Bronchial smooth muscle cell (primary cell): ENCODE measurements at places on chromosomes 5 and 9. TPM values are rescaled to one million over a fixed set of nuclear protein-coding genes. Genes with fewer than 3 reads are reported as not detected.

The SLC46A2 gene
- total RNA-seq: not detected in 2 replicates

The MCIDAS gene
- total RNA-seq: not detected in 2 replicates

The PRRX2 gene
- total RNA-seq: 21.5 and 44.3 TPM in 2 replicates

The ADAMTS19 gene
- under 0.01 TPM in 1 of 2 replicates, not detected in the other for total RNA-seq

The OBP2B gene
- not detected in 2 replicates for total RNA-seq

The ADAMTS12 gene
- total RNA-seq: 4.3 and 9.8 TPM in 2 replicates

The ZNF300 gene
- total RNA-seq: 7.6 and 9.0 TPM in 2 replicates

The PCDHAC1 gene
- under 0.01 and 0.09 TPM in 2 replicates for total RNA-seq

The ADGRD2 gene
- not detected in 2 replicates for total RNA-seq
